ENCODE measurements at places on chromosomes 11 and 22.

- DNase-seq, result no peak
Measured at GRCh38 chr11:77174559-77174958, 46.5 kb downstream of the MYO7A start.

GRCh38 chr22:35318346-35319215 is 18.9 kb downstream of the TOM1 start:
- no peak for DNase-seq

GRCh38 chr11:15185021-15185420 is 70.3 kb downstream of the INSC start:
- DNase-seq, result no peak

GRCh38 chr11:2314525-2315394 is 12.9 kb downstream of the TSPAN32 start:
- no peak for DNase-seq

DNA sequence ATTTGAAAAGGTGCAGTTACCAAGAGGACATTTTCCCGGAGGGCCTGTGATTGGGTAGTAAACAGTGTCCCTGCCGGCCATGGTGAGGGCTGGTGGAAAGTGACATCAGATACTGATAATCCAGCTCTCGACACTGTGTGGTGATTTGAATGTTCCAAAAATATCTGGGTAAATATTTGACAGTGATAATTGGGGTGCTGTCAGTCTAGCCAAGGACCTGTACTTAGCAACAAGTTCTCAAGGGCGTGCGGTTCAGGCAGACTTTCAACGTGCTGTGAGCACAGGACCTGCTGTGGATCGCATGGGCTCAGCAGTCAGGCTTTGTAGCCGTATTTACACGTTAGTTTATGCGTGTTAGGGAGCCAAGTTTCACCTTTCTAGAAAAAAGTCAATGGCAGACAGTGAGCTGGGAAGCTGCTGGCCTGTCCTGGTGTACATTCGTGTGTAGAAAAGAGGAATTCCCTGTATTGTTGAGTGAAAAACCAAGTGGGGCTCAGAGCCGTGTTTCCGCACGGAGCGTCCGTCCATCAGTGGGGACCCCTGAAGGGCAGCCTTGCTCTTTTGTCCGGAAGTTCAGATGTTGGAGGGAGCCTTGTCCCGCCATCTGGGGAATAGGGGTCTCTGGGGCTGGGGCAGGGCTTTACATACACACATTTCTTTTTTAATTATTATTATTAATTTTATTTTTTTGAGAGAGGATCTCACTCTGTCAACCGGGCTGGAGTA is 11.3 kb downstream of the TRMU start:
- no peak for DNase-seq

- DNase-seq, result no peak
Measured at GRCh38 chr22:45952553-45952952, 24.4 kb downstream of the WNT7B start.

- DNase-seq, result no peak
Measured at GRCh38 chr11:26649884-26650283, 72.0 kb downstream of the SLC5A12 start.
